ENCODE measurements at places on chromosomes 11 and 22.

GRCh38 chr11:83549984-83550667 lies 264.0 kb upstream of the CCDC90B start:
- no peak for DNase-seq

GRCh38 chr11:108246885-108247284 lies 24.0 kb downstream of the ATM start:
- no peak for DNase-seq

DNA sequence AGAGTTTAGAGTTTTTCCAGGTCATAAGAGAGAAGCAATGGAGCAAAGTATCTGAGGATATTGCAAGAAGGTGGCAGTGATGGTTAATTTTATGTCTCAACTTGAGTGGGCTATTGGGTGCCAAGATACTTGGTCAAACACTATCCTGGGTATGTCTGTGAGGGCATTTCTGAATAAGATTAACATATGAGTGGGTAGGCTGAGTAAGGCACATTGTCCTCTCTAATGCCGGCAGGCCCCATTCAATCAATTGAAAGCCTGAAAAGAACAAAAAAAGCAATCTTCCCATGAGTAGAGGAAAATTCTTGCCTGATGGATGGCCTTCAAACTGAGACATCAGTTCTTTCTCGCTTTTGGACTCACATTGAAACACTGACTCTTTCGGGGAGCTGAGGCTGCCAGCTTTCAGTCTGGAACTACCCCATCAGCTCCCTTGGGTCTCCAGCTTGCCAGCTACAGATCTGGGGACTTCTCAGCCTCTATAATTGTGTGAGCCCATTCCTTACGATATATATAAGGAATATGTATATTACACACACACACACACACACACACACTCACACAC lies 228.8 kb downstream of the BUD13 start:
- no peak for DNase-seq

GRCh38 chr11:295351-296170 lies 3.8 kb downstream of the IFITM5 start:
- no peak for DNase-seq

GRCh38 chr11:46183819-46184218 lies 62.6 kb upstream of the PHF21A start:
- no peak for DNase-seq

- no peak for DNase-seq
Measured at GRCh38 chr22:29108137-29108536, 35.3 kb downstream of the KREMEN1 start.

GRCh38 chr11:41456269-41456668 lies 3.2 kb downstream of the LRRC4C start:
- no peak for DNase-seq

GRCh38 chr11:68498903-68499883 lies 38.6 kb downstream of the PPP6R3 start:
- DNase-seq = no peak

- no peak for DNase-seq
Measured at GRCh38 chr11:91100427-91100826, 877.6 kb upstream of the CHORDC1 start.

DNA sequence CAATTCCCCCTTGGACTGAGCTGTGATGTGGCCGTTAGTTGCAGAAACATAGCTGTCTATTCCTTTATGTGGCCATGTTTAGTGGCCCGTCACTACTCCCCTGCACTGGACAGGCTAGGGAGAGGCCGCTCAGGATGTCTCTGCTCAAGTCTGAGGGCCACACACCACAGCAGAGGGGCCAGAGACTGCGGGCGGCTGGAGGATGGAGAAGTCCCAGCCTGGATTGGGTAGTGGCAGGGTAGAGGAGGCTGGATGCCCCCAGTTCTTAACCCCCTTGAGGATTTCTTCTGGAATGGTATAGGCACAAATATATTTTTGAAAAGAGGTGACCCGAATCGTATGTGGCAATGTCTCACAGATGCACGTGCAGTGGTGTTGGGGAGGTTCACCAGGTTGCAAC lies 116.4 kb upstream of the B3GAT1 start:
- DNase-seq = no peak

GRCh38 chr22:37242395-37242918 lies 1.6 kb downstream of the RAC2 start:
- peak; percentile 11 for DNase-seq

DNA sequence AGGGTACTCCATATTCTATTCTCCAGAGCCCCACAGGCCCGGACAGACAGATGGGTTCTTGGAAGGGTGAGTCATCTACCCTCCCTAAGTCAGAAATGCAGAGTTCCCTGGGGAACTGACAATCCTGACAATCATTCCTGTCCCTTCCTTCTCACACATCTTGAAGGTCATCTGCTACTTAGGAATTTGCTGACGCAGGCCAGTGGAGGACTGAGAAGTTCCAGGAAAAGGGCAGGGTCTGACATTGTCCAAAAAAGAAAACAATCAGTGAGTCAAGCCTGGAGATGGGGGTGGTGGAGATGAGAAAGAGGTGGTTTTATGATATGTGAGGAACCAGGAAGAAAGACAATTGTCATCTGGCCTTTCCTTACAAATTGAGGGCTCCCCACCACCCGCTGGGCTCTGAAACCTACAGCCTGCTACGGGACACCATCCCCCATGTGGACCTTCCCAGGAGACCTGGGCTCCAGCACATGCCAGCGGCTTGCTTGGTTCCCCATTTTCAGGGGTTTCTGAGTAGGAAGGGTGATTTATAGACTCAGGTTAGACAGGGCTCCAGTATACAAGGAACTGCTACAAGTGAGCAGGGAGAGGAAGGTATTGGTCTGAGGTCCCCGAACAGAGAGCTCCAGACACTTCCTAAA lies 12.9 kb downstream of the CD59 start:
- DNase-seq = no peak

DNA sequence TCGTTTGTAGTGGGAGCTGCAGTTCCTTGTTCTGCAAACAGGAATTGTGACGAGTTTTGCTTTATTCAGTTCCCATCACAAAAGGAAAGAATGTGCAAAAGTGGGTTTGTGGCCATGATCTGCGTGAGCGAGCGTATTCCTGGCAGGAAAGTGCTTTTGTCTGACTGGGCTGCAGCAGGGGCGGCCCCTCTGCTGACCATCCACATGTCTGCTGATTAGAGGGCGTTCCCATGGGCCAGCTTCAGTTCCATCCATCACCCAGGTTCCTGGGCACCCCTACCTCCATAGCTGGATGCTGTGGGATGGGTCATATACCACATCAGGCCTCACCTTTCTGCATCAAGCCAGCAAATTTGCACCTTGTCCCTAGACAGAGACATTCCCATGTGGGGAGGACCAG lies 28.9 kb upstream of the GAL start:
- no peak for DNase-seq

GRCh38 chr11:20909995-20910726 lies 240.8 kb downstream of the NELL1 start:
- no peak for DNase-seq

GRCh38 chr11:327581-327923 lies 6.9 kb upstream of the IFITM3 start:
- DNase-seq = no peak

DNA sequence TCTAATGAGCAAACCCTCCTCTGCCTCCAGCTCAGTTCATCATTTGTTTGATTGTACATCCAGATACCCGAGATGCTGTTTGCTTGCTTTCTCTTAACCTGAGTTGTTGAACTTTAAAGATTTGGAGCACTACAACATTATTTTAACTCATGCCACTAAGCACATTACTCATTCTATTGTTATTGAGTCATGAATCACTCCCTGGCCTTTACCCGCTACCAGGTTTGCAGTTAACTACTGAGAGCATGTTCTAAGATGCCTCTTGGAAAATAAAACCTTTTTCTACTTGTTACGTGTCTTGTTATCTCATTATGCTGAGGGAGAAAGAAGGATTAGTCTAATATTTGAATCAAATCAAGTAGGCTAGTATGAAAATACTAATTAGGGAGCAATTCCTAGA lies 720.6 kb upstream of the ANO5 start:
- no peak for DNase-seq

GRCh38 chr11:36131721-36132397 lies 157.4 kb downstream of the COMMD9 start:
- peak; percentile 45 for DNase-seq

DNA sequence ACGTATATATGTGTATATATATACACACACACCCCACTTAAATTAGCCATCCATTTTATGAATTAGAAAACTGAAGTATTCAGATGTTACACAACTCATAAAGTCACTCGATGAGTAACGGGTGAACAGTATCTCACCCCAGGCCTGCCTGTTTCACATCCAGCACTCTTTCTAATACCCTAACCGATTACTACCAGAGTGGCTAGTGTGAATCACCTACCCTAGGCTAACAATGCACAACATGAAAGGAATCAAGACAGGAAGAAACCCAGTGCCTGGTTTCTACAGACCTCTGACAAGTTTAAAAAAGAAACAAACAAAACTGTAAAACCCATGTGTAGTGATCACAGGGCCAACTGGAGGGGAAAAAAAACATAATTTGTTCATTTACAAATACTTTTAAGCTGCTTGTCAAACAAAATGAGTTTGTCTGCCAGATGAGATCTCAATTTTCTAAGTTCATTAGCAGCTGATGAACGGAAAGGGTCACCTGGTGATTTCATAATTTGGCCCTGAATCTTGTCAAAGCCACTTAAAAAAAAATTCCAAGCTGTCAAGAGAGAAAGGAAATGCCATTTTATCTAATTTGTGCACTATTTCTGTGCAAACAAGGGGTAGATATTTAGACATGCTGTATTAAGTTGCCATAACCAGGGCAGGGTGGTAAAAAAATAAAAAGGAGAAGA lies 134.8 kb downstream of the LARGE1 start:
- DNase-seq = no peak

DNA sequence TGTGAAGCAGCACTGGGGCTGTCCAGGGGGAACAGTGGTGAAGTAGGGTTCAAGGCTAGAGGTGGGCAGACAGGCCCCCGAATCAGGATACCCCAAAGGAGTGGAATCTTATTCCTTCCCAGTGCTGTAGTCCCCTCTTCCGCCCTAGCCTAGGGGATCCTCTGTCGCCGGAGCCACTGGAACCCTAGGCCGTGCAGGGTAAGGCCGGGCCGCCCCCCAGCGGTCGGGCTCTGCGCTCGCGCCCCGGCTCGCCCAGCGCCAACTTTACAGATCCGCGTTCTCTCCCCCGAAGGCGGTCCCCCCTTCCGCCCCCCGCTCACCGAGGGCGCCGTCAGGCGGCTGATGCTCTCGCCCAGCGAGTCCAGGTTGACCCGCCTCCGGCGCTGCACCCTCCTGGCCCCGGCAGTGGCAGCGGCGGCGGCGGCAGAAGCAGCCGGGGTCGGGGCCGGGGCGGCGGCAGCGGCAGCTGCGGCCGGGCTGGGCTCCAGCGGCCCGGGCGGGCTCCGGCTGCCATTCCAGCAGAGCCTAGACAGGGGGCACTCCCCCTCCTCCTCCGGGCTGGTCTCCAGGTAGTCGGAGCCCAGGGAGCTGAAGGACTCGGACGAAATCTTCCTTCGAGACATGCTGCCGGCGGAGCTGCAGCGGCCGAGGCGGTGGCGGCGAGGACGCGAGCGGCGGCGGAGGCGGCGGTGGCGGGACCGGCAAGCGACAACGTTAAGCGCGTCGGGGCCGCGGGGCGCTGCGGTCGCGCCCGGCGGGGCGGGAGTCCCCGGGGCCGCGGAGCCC lies 650 bp downstream of the GUCY1A2 start:
- no peak for DNase-seq

- DNase-seq = no peak
Measured at GRCh38 chr11:131662317-131662972, 292.0 kb downstream of the NTM start.

DNA sequence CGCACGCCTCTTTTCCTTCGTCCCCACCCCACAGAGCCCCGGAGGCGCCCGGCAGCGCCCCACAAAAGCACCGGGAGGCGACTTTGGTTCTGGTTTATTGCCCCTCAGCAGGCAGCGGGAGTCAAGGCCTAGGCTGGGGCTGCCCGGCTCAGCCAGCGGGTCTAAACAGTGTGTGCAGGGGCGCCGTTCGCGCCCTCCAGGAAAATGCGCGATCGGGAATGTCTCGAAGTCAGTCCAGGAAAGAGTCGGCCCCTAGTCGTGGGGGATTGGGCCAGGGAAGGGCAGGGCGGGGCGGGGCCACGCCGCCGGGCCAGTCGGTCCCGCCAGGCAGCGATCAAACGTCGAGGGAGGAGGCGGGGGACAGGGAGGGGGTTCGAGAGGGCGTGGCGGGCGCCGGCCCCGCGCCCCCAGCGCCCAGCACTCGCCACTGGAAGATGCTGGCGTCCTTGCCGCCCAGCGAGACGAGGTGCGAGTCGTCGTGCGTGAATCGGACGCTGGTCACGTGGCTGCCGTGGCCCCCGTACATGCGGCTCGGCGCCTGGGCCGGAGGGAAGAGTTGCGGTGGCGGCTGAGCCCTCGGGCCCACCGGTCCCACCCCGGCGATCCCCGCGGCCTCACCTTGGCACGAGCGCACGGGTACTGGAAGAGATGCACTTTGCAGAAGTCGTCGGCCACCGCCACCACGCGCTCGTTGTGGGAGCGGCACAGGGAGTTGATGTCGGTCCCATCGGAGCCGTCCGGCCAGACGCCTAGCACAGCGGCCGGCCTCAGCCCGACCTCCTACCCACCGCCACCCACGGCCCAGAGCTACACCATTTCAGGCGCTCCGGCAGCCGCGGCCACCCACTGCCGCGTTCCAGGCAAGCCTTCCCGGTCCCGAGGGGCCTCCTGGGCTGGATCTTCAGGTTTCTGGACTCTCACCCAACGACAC lies 741 bp upstream of the MTA2 start:
- DNase-seq = peak; percentile 71

DNA sequence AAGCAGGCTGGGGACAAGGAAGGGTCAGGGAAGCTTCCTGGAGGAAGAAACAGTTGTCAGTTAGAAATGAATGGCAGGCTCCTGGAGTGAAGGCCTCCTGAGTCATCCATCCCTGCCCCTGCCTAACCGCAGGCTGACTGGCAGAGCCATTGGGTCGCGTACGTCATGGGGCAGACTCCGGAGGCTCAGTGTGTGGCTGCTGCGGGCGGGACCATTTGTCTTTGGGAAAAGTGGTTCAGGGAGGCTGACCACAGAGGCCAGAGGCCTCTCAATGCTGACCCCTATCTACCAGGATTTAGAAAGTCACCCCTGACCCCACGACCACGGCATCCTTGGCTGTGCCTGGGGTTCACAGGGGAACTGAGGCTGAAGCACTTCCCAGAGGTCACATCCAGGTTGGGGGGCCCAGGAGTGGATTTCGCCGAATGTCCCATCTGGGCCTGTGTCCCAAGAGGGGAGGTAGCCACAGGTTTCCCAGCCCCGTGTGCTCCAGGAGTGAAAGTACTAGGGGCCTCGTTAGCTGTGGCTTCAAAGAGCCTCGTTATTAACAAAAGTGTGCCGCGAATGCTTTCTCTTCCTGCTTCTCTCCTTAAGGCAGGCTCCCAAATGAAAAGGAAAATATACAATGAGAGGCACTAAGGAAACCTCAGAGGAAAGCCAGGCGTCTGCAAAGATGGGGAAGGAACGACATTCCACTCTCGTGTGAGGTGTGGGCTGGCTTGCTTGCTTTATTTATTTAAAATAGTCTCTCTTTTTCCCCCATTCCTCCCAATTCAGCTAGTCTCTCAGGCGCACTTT lies 58.9 kb downstream of the FLRT1 start:
- DNase-seq = peak; percentile 38

- DNase-seq = no peak
Measured at GRCh38 chr11:64619196-64619595, 28.2 kb downstream of the SLC22A12 start.

- DNase-seq = no peak
Measured at GRCh38 chr11:14234446-14234845, 124.5 kb downstream of the RRAS2 start.

- peak; percentile 54 for DNase-seq
Measured at GRCh38 chr22:18156878-18157713, 7.1 kb downstream of the USP18 start.

GRCh38 chr11:12050470-12051286 lies 42.3 kb upstream of the DKK3 start:
- no peak for DNase-seq
